ENCODE measurements at places on chromosomes 13 and 19.

- no peak for DNase-seq
Observed at GRCh38 chr13:71727042-71727441, 140.0 kb downstream of the DACH1 start.

DNA sequence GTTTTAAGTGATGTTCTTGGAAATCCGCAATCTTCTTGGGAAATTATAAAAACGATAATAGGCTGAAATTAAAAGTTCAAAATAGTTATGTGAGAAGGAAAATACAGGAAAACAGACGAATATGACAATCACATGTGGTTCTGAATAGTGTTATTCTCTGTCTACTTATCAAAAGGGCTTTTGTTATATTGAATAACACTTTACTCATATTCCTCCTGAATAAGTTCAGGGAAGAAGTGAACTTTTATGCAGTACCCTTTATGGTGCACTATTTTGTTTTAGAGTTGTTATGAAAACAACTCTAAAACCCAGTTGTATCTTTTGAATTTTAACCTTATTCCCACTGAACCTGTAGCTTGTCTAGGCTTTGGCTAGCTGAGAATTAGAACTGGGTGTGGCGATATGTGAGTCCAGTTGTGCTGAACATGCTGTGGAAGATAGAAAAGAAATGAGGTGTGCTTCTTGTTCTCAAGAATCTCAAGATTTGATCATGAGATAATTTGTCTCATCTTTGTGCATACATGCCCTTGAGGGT, 384.4 kb downstream of the LMO7 start:
- no peak for DNase-seq

GRCh38 chr13:28505543-28506135, 10.7 kb upstream of the FLT1 start:
- DNase-seq, result no peak

DNA sequence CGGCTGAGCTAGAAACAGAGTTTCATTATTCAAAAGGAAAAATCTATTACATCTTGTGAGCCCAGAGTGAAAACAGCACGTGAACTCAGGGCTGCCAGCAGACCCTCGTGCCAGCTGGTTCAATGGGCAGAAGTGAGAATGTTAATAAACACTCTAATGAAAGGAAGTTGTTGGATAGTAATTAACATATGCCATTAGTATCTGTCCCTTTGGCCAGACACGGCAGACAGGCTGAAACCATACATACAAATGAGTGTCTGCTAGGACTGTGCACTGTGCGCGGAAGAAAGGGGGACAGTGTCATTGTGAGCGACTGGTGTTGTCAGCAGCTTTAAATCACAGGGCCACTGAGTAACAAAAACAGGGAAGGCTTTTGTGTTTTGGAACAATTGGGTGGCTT, 121.9 kb upstream of the TSC22D1 start:
- DNase-seq, result no peak

GRCh38 chr13:37919329-37919880, 49.8 kb upstream of the TRPC4 start:
- no peak for DNase-seq

DNA sequence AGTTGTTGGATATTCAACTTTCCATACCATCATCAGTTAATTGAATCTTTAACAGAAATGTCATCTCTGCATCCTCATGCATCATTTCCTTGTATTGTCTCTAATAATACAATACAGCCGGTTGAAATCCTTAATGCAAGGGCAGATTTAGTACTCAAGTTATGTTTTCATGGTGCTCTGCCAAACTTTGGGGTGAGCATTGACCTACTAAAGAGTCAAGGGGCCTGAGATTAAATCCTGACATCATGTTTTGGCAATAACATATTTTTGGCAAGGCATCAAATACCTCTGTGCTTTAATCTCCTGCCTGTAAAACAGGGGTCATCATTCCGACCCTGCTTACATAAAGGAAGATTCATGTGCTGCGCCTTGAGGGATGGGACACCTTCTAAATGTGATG, 42.7 kb upstream of the ABCC4 start:
- no peak for DNase-seq

DNA sequence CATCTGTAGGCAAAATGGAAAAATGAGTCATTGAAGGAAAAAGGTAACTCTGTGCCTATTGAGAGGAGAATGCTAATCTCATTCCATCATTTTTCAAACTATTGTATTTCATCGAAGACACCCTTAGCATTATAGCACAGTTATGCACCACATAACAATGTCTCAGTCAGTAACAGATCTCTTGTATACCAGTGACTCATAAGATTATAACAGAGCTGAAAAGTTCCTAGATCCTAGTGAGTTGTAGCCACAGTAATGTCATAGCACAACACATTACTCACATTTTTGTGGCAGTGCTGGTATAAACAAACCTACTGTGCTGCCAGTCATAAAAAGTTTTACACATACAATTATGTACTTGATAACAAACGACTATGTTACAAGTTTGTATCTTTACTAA, 1077.6 kb downstream of the DIAPH3 start:
- no peak for DNase-seq

DNA sequence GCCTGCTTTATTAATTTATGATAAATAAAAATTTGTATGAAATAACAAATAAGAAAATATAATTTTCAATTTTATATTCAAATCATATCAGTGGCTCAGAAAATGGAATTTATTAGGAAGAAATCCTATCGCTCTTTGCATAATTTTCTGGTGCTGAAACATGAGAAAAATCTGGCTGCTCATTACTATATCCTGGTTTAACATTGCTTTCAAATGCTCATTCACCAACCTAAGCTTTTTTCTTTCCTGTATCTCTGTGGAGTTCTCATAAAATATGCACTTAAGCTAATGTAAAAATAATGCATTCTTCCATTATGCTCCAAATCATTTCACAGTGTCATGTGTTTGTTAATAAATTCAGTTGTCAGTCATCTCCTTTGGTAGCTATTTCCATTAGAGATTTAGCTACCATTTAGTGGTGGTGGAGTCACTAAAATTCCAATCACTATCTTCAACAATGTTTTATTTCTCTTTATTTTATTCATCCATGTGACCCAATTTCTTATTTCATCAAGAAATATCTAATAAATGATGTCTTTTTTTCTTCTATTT, 498.0 kb downstream of the DCT start:
- no peak for DNase-seq

DNA sequence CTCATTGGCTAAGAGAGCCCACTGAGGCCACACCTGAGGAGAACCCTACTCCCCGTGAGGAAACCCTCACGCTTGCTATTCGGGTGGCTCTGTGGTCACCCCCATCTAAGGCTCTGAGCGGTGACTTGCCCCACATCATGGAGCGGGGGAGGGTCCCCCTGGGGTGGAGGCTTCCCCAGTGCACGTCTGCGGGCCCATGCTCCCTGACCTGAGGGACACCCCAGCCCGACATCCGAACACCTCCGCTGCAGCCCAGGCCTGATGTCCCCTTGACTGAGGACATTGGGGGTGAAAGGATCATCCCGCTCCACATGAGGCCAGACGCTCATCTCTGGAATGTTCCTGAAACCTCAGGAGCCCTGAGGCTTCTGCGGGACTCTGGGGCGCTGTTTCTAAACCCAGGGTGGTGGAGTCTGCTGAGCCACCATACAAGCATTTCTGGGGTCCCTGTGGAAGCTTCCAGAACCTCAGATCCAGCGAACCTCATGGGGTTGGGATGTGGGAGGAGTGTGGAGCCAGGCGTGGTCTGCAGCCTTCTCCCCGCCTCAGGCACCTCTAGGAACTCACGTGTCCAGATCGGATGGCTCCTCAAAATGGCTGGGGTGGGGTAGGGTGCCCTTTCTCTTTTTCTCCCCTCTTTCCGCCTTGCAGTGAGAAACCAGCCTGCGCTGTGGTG, 19.9 kb downstream of the TMED1 start:
- no peak for DNase-seq

- DNase-seq, result no peak
Observed at GRCh38 chr19:32677657-32678056, 2.0 kb downstream of the RGS9BP start.

- no peak for DNase-seq
Observed at GRCh38 chr13:49258089-49258796, 10.5 kb downstream of the CDADC1 start.

Data from stimulated activated CD4-positive, alpha-beta T cell treated with anti-CD3 and anti-CD28 coated beads, Interleukin-1b, Interleukin-23, amount 100 ng/mL, for 48 hours (primary cell).